ENCODE measurements at places on chromosomes 12 and 14.

DNA sequence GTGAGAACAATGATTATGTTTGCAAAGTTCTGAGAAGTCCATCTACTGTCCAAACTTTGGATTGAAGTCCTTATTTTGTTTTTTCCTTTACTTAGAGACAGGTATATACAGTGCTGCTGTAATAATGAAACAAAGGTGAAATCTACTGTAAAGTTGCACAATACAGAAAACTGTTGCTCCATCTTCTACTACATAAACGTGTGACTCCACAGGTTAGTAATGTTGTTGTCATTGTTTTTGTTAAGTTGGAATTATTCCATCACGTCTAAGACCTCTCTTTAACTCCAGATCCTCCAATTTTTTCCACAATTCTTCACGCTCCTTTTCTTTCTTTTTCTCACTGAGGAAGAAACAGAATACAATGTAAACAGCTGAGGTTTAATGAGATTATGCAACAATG is 57.0 kb upstream of the GPHB5 start:
- no peak for DNase-seq

- DNase-seq = no peak
Measured at GRCh38 chr12:60266381-60266852, 670.6 kb downstream of the SLC16A7 start.

- DNase-seq = peak; percentile 24
Measured at GRCh38 chr12:130916241-130916911, 37.3 kb upstream of the ADGRD1 start.

GRCh38 chr14:34229140-34229539 is 232.9 kb downstream of the SPTSSA start:
- DNase-seq = peak; percentile 43

- DNase-seq = no peak
Measured at GRCh38 chr14:53807108-53807507, 149.5 kb downstream of the BMP4 start.

DNA sequence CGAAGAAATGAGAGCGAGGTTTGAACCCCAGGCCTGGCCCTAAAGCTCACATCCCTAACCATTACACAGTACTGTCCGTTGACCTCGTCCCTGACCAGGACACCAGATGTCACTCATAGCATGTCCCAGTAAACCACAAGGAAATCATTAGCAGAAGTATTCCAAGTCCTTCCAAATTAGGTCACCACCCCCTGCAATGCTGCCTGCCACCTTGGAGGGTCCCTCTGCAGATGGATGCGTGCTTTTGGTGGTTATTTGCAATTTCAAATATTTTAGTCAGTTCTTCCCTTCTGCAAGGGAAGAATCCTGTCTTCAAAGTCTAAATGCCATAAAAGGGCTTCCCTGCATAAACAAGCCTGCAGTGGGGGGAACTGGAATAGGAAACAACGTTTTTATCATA is 71.3 kb downstream of the CLMN start:
- DNase-seq = no peak

DNA sequence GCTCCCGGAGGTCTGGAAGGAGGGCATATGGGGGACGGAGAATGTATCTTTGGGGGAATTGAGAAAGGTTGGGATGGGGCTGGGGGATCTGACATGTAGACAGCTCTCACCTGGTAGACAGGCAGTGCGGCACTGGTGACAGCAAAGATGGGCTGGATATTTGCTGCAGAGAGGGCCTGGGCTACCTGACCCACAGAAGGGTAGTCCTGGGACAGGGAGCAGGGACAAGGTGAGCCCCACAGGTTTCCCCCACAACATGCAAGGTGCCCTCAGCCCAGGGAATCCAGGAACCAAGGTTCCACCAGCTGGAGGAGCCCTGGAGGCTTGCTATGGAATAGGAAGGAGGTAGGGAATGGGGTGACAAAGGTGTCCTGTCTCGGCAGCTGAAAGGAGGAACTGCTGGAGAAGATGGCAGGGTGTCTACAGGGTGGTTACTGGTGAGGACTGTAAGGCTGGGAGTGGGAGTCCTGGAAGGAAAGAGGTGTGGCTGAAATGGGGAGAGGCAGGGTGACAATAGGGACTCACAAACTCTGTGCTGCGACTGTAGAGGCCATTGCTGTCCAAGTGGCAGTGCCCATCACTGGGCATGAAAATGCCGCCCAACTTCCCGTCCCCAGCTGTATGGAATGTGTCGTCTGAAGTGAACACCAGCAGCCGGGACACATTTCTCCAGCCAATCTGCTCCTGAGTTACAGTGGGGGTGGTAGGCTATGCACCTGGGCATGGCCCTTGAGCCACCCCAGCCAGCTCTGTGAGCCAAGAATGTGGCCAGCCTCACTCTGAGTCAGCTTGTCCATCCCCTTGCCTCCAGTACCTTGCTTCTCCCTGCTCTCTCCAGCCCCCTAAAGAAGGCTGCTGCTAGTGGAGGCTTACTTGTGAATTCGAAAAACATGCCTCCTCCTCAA is 11.3 kb downstream of the ITGB7 start:
- no peak for DNase-seq

DNA sequence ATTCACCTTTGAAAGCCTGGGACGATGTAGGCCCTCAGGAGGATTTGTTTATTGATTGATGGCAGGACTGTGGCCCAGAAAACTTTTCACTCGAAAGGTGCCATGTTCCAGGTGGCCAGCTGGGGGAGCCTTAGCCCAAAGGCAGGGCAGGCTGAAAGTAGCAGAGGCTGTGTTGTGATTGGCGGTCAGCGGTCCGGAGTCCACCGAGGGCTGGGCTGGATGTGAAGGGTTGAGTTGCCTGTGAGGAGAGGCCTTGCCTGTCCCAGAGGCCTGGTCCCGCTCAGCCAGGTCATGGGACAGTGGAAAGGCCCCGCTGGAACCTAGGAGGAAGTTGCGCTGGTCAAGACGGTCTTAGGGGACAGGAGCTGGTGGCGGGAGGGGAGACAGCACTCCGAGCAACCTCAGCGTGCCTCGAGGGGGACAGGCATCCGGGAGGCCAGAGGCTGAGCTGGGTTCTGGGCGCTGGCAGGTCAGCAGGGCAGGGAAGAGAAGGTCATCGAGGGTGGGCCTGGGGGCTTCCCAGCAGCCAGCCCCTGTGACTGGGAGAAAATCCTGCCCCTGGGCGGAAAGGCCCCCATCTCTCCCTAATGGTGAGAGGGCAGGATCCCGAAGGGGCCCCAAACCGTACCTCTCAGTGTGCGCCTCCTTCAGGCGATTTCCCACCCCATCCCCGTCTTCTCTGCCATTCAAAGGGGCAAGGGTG is 26.3 kb downstream of the CMA1 start:
- peak; percentile 61 for DNase-seq

- DNase-seq = peak; percentile 87
Measured at GRCh38 chr14:68210729-68211299, 391.2 kb downstream of the RAD51B start.

DNA sequence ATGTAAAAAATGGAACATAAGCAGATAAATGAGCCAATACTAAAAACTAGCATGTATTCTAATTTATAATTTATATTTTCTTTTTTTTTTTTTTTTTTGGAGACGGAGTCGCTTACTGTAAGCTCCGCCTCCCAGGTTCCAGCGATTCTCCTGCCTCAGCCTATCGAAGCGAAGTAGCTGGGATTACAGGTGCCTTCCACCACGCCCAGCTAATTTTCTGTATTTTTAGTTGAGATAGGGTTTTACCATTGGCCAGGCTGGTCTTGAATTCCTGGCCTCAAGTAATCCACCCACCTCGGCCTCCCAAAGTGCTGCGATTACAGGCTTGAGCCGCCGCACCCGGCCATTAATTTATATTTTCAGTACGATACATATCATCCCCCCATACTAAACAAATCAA is 2.7 kb downstream of the MAPK1IP1L start:
- DNase-seq = no peak

GRCh38 chr12:55715833-55716581 is at the start of gene BLOC1S1:
Gene BLOC1S1 (plus strand): TSS chr12:55716046. CDS start chr12:55716052, 6 bp downstream.
- peak; percentile 96 for DNase-seq

- no peak for DNase-seq
Measured at GRCh38 chr14:99670361-99671234, 13.5 kb upstream of the CYP46A1 start.

- no peak for DNase-seq
Measured at GRCh38 chr14:92563765-92564285, 50.2 kb downstream of the RIN3 start.

- DNase-seq = no peak
Measured at GRCh38 chr14:71089971-71090370, 182.7 kb downstream of the PCNX1 start.

- DNase-seq = no peak
Measured at GRCh38 chr14:51564986-51565604, 86.6 kb upstream of the FRMD6 start.

GRCh38 chr12:70190262-70191010 is 52.8 kb upstream of the CNOT2 start:
- DNase-seq = no peak

- DNase-seq = no peak
Measured at GRCh38 chr12:124713041-124713435, 145.6 kb upstream of the NCOR2 start.

- no peak for DNase-seq
Measured at GRCh38 chr14:93533842-93534241, 103.1 kb downstream of the UNC79 start.

GRCh38 chr12:29713729-29714128 is 70.0 kb downstream of the TMTC1 start:
- no peak for DNase-seq

DNA sequence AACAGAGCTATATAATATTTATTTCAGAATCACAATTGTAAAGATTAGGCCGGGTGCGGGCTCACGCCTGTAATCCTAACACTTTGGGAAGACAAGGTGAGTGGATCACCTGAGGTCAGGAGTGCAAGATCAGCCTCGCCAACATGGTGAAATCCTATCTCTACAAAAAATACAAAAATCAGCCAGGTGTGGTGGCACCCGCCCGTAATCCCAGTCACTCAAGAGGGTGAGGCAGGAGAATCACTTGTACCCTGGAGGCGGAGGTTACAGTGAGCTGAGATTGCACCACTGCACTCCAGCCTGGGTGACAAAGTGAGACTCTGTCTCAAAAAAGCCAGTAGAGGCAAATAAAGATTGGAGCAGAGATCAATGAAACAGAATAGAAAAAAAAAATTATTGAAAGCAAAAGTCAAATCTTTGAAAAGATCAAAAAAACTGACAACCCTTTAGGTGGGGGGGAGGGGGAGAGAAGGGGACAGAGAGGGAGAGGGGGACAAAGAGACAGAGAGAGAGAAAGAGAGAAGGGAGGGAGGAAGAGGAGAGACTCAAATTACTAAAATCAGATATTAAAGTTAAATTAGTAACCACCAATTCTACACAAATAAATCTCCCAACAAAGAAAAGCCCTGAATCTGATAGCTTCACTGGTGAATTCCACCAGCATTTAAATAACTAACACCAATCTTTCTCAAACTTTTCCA is 52.4 kb upstream of the AP4S1 start:
- no peak for DNase-seq

DNA sequence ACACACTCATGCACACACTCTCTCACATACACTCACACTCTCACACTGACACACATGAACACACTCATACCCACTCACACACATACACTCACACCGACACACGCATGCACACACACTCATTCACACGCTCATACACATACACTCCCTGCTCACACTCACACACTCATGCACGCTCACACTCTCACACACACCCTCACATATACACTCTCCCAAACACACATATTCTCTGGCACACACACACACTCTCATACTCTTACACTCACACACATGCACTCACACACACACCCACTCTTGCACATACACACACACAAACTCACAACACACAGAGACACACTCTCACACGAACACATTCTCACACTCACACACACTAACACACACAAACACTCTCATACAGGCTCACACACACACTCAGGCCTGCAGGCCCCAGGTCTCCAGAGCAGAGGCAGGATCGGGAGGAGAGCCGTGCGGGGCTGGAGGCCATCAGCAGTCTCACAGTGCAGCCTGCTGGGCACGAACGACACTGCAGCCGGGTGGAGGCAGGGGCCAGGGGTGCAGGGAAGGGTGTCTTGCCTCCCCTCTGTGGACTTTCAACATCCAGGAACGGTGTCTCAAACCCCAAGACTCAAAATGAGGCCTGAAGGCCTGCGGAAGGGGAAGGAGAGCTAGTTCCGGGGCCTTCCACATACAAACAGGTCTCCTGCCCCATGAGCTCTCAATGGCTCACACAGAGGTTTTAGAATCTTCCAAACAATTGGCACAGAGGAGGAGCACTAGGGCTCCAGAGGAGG is 148.7 kb downstream of the ANO2 start:
- DNase-seq = peak; percentile 4

DNA sequence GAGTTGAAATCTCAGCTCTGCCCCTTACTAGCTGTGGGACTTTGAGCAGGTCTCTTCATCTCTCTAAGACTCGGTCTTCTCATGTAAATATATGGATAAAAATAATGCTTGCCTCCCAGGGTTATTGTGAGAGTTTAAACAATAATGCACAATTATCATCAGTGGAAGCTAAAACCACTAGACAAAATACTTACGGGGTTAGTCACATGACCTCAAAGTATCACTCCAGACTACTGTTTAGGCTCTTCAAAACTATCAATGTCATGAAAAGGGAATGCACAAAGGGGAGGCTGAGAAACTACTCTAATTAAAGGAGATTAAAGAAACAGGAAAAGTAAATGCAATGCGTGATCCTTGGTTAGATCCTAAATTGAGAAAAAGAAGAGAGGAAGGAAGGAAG is 24.5 kb upstream of the TSPAN11 start:
- DNase-seq = no peak

DNA sequence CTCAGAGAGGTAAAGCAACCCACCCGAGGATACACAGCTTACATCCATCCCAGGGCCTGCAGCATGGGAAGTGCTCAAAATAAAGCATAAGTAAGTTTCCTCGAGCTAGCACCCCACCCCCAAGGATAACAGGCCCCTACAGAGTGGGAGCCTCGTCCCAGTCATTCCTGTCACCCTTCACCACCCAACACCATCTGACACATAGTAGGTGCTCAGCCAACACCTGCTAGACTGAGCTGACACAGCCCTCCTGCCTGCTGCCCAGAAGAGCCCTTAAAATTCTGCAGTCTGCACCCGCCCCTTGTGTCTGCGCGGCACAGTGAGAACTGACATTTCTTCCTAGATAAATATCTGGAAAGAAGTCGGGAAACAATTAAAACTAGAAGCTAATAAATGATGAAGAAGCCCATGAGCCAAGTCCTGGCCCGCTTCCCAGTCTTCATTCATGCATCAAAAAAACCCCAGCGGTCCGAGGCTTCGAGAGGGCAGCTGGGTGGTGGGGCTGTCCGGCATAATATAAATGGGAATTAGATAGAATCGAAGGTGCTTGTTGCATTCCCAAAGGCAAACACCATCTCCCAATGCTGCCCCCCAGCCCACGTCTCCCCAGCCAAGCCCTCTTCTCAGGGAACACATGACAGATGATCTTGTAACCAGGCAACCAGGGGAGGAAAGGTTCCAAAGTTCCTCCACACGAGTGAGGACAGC is 76.2 kb downstream of the BCL11B start:
- no peak for DNase-seq

GRCh38 chr12:113207613-113208040 is 13.6 kb upstream of the TPCN1 start:
- peak; percentile 10 for DNase-seq

GRCh38 chr12:23941780-23942179 is 7.7 kb downstream of the SOX5 start:
- DNase-seq = no peak

GRCh38 chr14:53894456-53894855 is 62.2 kb downstream of the BMP4 start:
- DNase-seq = peak; percentile 44

GRCh38 chr14:77554816-77555599 is 56.4 kb upstream of the ISM2 start:
- no peak for DNase-seq

Data from activated CD4-positive, alpha-beta T cell treated with anti-CD3 and anti-CD28 coated beads, Interleukin-2, amount 50 U/mL, for 16 hours (primary cell).